CD8-positive, alpha-beta memory T cell (primary cell): ENCODE measurements at places on chromosomes 3 and 15.

DNA sequence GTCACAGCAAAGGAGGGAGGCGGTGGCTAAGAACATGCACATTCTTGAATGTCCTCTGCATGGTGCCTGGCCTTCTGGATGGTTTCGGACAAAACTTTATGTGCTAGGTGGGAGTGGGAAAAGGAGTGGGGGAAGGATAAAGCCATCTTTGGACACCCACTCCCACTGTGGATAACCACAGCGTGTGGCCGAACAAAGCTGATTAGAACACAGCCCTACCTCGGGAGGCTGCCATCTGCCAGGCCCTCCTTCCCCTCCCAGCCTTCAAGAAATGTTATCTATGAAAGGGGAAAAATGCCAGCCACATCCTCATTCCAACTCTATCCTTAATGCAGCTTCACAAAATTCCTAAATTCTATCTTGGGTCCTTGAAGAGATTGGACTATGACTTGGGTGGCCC lies 18.8 kb downstream of the AMOTL2 start:
- DNase-seq, result no peak

- DNase-seq, result no peak
Observed at GRCh38 chr3:156606729-156607128, 51.8 kb upstream of the SSR3 start.

GRCh38 chr3:62368705-62369475 lies 4.5 kb downstream of the FEZF2 start:
- DNase-seq, result no peak

- DNase-seq, result no peak
Observed at GRCh38 chr3:120449701-120450599, 842 bp downstream of the FSTL1 start.

DNA sequence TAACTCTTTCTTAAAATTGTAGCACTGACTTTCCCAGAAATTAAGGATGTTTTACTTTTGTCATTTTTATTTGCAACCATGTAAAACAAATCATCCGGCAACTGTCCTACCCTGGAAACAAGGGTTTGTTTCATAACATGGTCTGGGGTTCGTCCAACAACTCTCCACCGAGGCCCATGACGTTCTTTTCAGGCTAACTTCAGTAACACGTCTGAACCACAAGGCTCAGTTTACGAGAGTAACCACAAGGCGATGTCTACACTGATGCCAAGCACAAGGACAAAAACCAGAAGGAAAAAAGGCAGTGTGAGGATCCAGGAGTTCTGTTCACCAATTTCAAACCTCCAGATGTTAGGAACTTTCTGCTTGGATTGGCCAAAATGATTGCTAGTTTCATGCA lies 546.1 kb downstream of the NTRK3 start:
- no peak for DNase-seq
